GM12878 (cell line): ENCODE measurements at places on chromosomes 5 and 9. TPM values are rescaled to one million over a fixed set of nuclear protein-coding genes. Genes with fewer than 3 reads are reported as not detected.

Gene SHISAL2B
- total RNA-seq = not detected in 2 replicates

DNA sequence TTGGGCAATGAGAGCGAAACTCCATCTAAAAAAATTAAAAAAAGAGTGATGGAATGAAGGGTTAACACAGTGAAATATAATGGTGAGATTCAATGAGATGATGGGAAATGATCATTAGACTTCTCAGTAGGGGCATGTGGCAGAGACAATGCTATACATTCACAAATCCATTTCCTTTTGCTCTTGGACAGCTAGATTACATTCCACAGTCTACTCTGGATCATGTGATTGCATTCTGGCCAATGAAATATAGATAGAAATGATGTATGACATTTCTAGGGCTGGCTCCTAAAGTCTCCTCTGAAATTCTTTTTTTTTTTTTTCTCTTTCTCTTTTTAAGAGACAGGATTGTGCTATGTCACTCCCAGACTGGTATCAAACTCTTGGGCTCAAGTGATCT, 3.8 kb upstream of the GALT start:
- DNase-seq = no peak

DNA sequence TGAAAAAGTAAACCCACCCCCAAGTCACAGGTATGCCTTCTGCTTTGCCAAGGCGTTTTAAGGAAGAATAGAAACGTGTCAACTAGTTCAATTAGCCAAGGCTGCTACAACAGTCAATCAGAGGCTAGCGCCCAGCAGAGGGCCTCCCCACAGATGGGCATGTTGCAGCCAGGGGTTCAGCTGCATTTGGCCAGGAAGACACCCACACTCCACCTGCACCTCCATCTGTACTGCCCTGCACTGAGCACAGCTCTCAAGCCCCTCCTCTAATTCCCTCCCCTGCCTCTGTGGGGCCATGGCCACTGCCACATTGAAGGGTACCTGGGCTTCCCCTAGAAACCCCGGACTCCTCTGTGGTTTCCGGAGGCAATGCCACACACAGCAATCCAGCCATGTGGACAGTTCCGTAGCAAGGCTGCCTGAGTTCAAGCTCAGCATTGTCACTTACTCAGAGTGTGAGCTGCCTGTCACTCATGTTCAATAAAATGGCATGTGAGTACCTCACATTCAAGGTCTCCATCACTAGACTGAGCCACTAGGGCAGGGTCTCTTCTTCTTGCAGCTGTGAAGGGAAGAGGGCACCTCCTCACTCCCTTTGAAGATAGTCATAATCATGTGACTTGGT, 248.4 kb downstream of the IRX2 start:
- no peak for DNase-seq

DNA sequence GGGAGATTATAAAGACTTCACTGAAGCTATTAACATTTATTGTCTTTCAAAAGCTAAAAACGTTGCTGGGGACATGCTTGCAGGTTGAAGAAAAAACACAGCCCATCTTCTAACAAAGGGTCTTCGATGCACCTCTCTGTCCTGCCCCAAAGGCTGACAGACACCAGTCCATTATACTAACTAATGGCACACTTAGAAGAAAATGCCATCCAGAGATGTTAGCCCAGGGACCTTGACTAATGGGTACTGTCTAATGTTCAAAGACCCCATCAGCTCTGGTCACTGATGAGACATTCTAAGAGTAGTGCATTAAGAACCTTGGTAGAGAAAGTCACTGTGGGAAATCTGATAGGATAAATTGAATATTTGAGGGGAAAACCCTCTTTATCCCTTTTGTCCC, 124.9 kb downstream of the EBF1 start:
- no peak for DNase-seq

- DNase-seq = no peak
These were observed 25.3 kb downstream of the PTPA start for GRCh38 chr9:129136446-129137035.
